ENCODE measurements at places on chromosomes 5 and 9.

- DNase-seq = peak; percentile 35
Measured at GRCh38 chr9:96758845-96759673, 18.8 kb downstream of the ZNF510 start.

GRCh38 chr5:126755593-126755992, 21.3 kb upstream of the LMNB1 start:
- DNase-seq = no peak

- DNase-seq = peak; percentile 9
Measured at GRCh38 chr9:74951725-74952151, 974 bp downstream of the C9orf40 start.

- DNase-seq = peak; percentile 25
Measured at GRCh38 chr5:178279723-178280438, 47.3 kb upstream of the PHYKPL start.

DNA sequence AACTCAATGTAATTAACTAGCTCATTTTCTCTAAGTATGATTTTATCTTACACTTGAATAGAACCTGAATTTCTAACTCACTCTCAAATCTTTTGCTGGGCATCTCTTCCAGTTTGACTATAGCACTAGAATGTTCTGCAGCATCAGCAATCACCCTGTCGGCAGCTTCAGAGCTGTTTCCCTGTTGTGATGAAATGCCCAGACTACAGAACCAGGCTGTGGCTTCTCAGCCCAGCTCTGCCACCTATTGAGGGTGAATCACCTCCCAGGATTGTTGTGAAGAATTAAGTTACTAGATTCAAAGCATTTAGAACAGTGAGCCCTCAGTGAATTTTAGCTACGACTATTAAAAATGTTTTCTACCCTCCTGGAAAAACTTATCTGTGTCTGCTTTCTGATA, 90.4 kb upstream of the ANKRD55 start:
- peak; percentile 95 for DNase-seq

DNA sequence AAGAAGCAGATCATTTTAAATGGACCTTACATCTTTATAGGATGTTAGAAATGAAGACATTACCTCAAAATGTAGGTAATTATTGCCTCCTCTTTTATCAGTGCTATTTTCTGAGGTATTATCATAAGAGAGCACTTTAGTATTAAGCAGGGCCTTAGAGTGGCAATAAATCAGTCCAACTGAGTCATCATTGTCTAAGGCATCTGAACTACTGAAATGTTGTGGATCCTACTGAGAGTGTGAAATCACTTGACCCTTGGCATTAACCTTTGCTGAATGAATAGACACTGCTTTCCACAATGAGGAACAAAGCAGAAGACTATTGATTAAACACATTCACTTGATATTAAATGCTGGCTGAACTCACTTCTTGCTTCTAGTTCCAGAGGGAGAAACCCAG, 224.6 kb upstream of the ARRDC3 start:
- DNase-seq = peak; percentile 26

GRCh38 chr9:134992755-134993124, 75.0 kb upstream of the FCN1 start:
- DNase-seq = no peak

- peak; percentile 53 for DNase-seq
Measured at GRCh38 chr5:109655841-109656240, 33.9 kb upstream of the MAN2A1 start.

GRCh38 chr9:36268007-36268427, 9.8 kb upstream of the GNE start:
- peak; percentile 82 for DNase-seq

DNA sequence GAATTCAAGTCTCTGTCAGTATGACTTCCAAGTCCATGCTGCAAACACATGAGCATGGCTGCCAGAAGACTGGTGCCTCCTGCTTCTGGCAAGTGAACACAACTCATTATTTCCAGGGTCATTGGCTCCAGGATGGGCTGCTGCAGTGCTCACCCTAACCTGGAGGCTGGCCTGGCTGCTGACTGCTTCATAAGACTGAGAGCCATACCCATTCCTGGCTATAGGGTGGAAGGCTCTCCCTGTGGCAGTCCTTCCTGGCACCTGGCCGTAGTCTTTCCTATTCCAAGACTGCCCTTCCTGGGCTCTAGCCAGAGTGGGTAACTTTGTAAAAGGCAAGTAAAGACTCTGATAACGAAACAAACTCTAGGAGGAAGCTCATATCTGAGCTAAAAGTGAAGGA, 51.2 kb downstream of the CXXC5 start:
- no peak for DNase-seq

DNA sequence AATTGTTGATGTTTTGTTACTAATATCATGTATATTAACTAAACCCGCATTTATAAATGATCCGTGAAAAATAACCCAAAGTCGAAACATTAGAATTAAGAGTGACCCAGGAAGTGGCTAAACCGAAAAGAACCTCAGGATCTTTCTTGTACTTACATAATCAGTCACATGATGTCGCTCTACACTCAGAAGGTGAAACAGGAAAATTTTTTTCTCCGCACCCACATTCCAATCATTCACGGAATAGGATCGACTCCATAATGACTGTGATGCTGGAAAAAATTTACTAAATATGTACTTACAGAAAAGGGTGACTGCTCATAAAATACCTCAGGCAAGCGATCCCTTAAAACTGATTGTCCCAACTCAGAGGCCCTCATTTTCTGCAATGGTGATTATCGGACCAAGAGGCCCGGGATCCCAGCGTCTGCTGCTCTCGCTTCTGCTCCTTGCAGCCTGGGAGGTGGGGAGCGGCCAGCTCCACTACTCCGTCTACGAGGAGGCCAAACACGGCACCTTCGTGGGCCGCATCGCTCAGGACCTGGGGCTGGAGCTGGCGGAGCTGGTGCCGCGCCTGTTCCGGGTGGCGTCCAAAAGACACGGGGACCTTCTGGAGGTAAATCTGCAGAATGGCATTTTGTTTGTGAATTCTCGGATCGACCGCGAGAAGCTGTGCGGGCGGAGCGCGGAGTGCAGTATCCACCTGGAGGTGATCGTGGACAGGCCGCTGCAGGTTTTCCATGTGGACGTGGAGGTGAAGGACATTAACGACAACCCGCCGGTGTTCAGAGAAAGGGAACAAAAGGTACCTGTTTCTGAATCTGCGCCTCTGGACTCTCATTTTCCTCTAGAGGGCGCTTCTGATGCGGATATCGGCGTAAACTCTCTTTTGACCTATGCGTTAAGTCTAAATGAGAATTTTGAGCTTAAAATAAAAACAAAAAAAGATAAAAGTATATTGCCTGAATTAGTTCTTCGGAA, at the start of gene PCDHA12:
Gene PCDHA12 (plus strand): TSS at position 224 of the 981 bp plus-strand sequence. CDS start 165 bp downstream, at position 389.
- DNase-seq = no peak

DNA sequence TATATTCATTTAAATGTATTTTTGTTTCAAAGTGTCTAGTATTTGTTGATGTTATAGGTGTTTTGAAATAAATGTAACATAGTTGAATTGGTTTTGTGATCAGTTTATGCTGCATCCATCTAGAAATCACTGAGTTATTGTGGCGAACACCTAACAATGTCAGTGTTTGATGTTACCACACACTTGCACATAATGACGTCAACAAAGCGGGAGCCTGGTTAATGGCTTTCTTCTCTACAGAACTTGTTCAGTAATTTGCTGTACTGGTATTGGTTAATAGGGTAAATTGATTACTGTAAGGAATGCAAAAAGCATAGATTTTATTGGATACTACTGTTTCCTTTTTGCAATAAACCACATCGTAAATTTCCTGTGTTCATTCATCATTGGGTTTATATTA, 133.0 kb downstream of the ATG10 start:
- no peak for DNase-seq

DNA sequence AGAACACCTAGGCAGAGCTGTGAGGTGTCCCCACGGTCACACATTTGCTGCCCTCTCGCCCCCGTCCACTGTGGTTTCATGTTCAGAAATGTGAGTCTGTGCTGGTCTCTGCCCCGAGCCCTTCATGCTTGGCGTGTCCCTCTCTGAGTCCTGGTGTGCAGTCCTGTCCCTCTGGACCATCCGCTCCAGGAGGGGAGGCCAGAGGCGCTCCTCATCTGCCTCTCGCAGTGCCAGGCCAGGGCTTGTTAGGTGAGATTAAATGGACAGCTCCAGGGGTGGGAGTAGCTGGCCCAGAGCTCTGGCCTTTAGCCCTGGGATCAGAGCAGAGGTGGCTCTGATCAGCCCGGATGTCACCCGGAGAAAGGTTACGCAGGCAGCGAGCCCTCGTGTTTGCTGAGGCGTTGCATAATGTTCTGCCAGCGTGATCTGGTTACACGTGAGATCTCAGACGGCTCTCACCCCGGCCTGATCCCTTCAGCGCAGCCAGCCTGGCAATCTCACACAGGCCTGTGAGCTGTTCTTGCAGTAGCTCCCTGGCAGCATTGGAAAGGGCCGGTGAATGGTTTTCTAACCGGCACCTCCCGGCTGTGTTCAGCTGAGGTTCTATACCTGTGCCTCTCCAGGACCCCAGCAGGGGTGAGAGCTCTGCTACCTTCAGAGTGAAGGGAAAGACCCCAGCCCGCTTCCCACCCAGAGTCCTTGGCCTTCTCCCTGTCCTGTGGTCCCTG, 24.5 kb downstream of the PTGES2 start:
- DNase-seq = peak; percentile 41

GRCh38 chr9:89639367-89639795, 34.6 kb downstream of the GADD45G start:
- DNase-seq = peak; percentile 34

DNA sequence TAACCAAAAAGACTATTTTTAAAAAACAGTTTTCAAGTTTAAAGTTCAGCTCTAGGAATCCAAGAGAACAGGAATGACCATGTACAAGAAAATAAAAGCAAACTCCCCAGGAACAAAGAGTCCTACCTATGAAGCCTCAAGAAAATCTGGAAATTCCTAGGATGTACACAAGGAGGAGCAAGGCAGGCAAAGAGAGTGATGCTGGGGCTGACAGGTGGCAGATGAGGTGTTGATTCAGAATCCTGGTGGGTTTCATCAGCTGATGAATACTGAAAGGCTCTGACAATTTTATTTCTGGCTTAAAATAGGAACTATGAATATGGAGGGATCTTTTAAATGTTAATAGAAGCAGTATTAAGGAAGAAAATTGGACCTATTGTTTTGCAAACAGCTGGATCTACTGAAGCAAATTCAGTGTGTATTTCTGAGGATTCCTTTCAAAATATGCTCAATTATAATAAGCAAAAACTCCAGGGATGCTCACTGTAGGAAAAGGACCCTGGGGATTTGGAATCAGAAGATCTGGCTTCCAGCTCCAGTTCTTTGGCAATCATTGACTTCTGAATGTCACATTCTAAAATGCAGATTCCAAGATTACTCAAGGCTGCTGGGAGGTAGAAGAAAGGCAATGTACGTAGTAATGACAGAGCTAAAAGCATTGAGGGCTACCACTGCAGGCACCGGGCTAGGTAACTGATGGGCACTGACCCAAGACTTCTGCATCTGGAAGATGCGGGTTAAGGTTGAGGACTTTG, 28.0 kb upstream of the SH3RF2 start:
- DNase-seq = no peak

DNA sequence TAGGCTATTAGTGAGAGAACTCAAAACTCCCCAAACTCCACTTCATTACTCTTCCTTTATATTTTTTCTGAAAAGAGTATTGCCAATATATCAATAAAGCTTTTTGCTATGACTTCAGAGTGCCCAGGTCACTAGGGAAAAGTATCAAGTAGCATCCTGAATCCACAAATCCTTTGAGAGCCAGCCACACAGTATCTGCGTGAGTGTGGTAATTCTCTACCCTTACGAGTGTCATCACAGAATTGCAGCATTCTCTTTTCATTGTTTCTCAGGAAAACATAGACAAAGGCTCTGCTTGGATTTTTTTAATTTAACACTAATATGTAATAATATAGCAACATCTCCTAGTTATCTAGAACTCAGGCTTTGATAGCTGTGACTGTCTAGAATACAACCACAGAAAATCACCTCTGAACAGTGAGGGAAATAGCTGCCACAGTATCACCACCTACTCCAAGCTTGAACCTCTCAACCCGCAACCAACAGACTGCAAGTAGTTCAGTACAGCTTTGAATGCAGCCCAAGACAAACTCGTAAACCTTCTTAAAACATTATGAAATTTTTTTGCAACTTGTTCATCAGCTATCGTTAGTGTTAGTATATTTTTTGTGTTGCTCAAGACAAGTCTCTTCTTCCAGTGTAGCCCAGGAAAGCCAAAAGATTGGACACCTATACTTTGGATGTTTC, 79.3 kb upstream of the CCDC152 start:
- no peak for DNase-seq

DNA sequence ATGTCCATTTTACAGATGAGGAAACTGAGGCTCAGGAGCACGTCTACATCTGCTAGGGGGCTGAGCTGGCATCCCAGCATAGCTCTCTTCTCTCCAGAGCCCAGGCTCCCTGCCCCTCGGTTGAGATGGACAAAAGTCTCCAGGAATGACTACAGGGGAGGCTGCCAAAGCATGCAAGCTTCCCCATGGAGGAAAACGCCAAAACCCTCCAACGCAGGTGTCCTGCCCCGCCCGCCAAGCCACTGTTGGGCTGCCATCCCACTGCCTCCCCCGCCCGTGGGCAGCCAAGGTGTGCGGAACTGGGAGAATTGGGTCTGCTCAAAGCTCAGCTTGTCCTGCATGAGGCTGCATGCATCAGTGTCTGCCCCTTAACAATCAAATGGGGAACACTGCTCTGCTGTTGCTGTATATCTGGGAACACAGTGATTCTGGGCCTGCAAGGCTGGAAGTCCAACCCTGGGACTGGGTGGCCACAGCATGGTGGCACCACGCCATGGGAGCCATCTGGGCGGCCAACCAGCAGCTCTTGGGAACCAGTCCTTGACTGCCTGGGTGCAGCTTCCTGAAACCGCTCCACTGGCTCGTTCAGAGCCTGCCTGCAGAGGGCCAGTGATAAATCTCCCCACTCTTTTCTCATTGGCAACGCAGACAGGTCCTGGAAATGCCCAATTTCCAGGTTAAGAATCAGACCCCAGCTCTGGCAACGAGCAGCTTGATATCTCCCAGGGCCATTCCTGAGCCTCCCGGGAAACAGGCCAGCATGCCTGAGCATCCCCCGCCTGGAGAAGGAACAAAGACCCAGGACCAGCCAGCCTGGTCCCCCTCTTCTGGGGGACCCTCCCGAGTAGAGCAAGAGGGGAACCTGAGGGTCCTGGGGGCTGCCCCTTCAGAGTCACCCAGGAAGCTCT, 3.5 kb downstream of the RALGDS start:
- no peak for DNase-seq

GRCh38 chr5:66633754-66634153, 37.6 kb downstream of the MAST4 start:
- no peak for DNase-seq

- DNase-seq = no peak
Measured at GRCh38 chr5:33282696-33283095, 158.1 kb upstream of the TARS1 start.

- no peak for DNase-seq
Measured at GRCh38 chr5:100708645-100709171, 173.5 kb downstream of the FAM174A start.

DNA sequence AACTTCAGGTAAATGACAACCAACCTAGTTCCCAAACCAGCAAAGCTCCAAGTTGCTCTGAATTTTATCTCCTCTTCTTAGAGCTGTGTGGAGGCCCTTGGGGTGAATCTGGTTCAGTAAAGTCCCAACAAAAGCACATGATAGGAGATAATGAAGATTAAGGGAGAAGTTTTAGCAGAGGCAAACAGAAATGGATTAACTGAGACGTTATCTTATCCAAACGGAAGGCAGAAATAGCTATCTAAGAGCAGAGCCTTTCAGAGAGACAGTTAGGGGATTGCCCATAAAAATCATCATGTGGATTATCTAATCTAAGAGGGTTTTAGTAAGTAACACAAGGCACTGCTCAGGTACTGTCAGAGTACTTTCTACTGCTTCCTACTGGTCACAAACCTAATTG, 183.9 kb upstream of the ZNF618 start:
- DNase-seq = no peak

Measured in amniotic epithelial cell (primary cell).